ENCODE measurements at places on chromosomes 16 and 17.

DNA sequence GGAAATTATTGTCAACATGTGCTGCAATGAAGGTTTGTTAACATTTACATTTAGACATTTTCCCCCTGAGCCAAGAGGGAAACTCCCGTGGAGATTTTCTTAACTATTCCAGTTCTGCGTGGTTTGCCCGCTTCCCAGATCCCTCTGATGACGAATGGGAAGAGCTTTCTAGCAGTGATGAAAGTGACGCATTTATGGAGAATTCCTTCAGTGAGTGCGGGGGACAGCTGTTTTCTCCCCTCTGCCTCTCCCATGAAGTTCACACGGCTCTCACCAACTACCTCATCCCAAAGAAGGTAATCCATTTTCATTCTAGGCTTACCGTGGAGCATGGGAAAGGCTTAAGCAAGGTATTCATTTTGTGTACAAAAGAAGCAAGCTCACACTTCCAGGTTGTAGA is 18.2 kb downstream of the HEATR3 start:
- DNase-seq, result no peak

DNA sequence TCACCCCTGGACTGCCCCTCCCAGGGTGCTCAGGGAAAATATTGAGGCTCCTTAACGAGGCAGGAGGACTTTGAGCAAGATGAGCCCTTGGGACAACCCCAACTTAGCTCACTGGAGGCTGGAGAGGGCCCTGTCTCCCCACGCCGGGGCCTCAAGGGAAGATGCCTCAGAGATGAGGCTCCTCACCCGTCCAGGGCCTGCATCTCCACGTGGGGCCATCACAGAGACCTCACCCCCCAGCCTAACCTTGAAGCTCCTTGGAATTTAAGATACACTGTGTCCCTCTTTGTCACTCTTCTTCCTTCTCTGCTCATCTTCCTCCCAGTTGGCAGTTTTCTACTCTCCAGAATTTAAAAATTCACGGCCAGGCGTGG is 11.2 kb downstream of the COX4I1 start:
- no peak for DNase-seq

DNA sequence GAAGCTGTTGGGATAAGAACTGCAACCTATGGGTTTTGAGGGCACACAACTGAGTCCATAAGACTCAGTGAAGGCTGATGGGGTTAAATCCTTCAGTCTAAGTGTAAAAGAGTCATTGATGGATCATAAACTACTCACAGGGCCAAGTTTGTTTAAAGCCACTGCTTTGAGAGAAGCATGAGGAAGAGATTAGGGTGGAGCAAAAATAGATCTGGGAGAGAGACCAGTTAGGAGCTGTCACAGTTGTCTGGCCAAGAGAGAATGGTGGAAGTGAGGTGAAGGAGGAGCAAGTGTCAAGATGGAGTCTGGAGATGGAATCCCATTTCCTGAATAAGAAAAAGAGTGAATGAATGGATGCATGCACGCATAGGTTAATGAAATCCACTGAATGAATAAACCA is 379.1 kb upstream of the CDH11 start:
- DNase-seq, result no peak

DNA sequence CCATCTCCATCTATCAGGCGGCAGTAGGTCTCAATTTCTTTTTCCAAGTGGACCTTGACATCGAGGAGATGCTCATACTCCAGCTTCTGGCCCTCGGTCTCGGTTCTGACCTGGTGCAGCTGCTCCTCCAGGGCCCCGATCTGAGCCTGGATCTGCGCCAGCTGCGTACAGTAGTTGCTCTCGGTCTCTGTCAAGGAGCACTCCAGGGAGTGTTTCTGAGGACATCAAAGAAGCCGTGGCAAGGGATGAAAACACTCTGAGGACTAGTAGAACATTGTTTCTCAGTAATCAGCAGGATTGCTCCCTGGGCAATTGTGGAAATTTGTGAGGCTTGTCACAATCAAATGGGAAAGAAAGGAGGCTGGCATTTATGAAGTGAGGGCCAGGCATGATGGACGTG is 5.9 kb downstream of the KRT28 start:
- no peak for DNase-seq

DNA sequence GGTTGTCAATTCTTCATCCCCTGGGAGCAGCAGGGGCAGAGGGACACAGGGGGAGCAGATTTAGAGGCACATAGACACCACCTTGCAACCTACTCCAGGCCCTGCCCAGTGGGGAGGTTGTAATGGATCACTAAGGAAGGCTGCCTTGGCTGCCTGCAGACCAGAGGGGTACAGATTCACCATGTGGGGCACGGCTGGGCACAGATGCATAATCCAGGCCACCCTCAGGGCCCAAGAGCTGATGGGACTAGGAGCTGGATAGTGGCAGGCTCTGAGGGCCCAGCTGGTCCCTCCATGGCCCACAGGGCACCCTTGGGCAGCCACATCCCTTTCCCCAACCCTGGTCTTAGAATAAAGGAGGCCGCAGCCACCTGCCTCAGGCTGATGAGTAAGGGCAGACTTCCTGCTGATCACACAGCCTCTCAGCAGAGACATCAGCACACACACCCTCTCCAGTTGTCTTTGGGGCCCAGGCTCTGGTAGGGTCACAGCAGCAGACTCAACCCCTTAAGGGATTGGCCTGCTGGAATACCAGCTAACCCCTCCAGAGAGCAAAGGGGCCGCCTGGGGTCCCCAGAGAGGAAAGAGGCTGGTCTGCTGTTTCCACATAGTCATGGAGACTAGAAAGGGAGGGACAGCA is 224.9 kb downstream of the GSG1L start:
- no peak for DNase-seq

DNA sequence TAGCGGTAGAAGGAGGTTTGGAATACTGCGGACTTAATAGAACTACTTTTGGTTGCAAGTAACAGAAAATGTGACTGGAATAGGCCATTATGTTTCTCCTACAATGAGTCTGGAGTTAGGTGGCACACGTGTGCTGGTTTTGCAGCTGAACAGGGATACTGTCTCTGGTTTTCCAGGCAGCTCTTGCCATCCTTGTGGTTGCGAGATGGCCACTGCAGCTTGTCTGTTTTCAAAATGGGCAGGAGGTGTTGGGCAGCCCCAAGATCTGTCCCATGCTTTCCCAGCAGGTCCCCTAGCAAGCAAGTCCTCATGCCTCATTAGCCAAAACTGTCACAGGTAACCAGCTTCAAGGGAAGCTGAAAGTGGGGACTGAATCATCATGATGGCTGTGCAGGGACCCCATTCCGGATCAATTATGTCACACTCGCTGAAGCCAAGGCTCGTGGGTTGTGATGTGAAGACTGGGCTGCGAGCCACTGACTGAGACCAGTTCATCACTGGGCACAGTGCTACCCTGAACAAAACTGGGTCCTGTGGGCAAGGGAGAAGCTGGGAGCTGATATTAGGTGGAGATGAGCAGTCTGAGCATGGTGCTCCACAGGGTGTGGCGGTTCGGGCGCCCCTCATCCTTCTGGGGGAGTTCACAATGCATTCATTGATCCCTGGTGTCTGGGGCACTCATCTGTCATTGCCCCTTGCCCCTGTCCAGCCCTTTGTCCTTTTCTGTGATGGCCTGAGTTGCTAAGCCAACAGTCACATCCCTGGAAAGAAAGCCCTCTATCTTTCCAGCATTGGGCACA is 82.1 kb downstream of the KSR1 start:
- no peak for DNase-seq
